CD14-positive monocyte (primary cell): ENCODE measurements at places on chromosomes 1 and 21. TPM values are rescaled to one million over a fixed set of nuclear protein-coding genes. Genes with fewer than 3 reads are reported as not detected.

SPRR5 gene
- polyA plus RNA-seq: not detected

HES3 gene
- not detected for polyA plus RNA-seq

VCAM1 gene
- not detected for polyA plus RNA-seq

RAB25 gene
- polyA plus RNA-seq: not detected

ETV3 gene
- polyA plus RNA-seq: 4.8 TPM
